ENCODE measurements at places on chromosomes 3 and 15. TPM values are rescaled to one million over a fixed set of nuclear protein-coding genes. Genes with fewer than 3 reads are reported as not detected.

GRCh38 chr3:97932387-97932801 is 39.8 kb downstream of the RIOX2 start:
- DNase-seq, result no peak

DNA sequence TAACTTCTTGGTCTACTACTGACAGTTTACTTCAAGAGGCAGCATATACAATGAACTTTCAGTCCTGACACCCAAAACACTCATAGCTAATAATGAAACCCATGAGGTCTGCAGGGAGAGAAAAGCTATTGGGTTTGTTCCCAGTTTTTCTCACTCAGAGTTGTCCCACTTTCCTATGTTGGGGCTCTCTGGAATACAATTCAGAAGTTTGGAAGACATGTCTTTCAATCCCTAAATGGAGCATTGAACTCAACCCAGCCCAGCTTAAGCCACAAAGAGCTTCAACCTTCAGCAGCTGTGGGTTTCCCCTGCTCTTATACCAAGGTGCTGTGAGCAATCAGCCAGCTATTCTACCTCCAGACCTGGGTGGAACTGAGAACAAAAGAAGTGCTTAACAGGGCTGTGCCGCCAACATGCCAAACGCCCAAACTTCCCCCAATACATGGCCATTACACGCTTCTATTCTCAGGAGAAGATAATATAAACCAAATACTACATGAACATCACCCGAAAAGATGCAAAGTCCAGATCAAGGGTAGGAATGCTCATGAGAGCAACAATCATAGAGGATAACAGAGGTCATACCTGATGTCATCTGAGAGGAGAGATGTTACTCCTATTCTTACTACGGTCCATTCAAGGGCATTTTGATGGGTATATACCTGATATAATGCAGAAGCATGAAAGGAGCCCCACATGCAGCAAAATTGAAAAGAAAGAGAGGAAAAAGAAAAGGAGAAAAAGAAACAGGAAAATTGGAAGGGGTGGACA is 131.2 kb upstream of the TGFBR2 start:
- peak; percentile 60 for DNase-seq

The FANCD2 gene
- polyA plus RNA-seq, result 9.8 TPM

GRCh38 chr15:38860674-38861073 is 296.1 kb upstream of the RASGRP1 start:
- no peak for DNase-seq

The MKRN2OS gene
- not detected for polyA plus RNA-seq

DNA sequence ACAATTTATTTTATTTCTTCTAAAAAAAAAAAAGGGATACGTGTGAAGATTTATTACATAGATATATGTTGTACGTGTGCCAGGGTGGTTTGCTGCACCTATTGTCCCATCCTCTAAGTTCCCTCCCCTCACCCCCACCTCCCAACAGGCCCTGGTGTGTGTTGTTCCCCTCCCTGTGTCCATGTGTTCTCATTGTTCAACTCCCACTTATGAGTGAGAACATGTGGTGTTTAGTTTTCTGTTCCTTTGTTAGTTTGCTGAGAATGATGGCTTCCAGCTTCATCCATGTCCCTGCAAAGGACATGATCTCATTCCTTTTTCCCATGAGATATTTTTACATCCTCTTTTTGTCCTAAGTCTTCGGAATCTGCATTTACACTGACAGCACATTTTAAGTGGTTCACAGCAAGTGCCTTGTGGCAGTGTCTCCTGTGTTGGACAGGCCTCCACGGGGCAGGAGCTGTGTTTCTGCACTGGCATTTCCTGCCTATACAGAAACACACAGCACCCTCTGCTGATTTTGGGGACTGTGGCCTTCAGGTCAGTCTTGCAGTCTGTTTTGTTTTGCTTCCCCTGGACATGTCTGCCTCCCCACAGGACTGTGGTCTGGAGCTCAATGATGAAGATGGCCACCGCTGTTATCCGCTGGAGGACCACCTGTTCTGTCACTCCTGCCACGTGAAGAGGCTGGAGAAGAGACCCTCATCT is 12.7 kb upstream of the SACM1L start:
- DNase-seq, result no peak

- DNase-seq, result no peak
These were observed 71.1 kb downstream of the MYO1E start for GRCh38 chr15:59301527-59301926.

The ZDHHC19 gene
- polyA plus RNA-seq, result 17.3 TPM
